ENCODE measurements at places on chromosomes 12 and 14.
A peak's percentile ranks its signal among the peaks of the same experiment; 100 is the strongest.

DNA sequence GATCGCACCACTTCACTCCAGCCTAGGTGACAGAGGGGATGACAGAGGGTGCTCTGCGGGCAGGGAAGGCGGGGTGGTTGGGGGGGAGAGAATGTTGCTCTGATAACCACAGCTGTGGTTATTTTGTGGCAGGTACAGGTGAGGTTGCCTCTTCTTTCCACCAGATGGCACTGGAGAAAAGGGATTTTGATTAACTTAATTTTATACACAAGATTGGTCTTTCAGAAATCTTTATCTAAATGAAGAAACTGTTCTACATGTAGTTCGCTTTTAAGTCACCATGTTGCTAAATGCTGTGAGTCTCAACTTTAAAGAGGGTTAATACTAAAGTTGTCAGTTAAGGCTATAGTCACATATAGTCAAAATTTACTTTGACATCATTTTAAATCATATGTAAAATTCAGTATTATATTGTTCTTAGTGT lies 25.7 kb downstream of the FGF23 start:
- peak; percentile 3 for DNase-seq

DNA sequence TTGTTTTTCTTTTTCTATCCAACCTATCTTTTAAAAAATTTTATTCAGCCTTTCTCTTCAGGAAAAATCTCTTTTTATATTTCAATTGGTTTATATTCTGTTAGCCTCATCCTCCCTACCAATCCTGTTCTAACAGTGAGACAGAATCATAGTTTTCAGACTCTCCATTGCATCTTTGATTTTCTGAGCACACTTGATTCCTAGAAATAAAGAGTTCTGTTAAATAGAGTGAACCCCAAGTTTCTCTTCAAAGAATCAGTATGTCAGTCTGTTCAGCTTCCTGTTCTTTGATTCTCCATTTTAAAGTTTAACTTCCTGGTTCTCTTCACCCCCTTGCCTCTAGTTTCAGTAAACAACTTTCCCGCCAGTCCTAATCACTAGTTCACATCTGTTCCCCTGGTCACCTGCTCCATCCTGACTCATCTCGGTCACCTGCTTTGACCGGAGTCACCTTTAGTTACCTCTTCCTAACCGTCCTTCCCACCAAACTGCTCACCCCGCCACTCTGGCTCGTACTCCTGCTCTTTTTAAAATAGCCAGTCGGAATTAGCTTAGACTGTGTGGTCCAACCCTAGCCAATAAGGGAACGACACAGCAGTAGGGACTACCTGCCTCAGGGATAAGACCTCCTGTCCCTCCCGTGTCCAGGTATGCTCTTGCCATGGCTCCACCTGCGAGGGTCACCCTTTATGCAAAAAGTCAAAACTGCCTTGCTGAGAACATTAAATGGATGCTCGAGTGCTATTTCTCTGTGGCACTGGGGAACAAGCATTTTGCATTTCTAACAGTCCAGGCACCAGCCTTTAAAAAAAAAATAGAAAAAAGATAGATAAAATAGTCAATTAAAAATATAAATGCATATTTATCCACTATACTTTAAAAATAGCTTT lies 48.4 kb downstream of the DDX51 start:
- DNase-seq: no peak

DNA sequence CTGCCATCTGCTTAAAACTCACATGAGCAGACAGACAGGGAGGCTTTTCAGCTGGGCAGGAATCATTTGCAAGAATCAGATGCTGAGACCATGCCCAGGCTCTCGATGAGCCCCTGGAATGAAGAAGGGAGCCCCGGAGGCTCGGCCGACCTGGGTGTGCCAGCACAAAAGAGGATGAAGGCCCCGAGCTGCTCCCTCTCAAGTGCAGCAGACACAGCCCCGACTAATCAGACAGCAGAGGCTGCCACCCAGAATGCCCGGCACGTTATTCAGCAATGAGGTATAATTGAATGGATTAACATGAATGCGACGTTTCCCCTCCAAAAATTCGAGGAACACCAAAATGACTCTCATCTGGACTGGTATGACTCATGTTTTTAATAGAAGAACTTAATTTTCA lies 58.9 kb downstream of the BCL11B start:
- peak; percentile 58 for DNase-seq

GRCh38 chr12:68613209-68613904 lies 2.7 kb downstream of the RAP1B start:
- peak; percentile 42 for DNase-seq

GRCh38 chr14:70697701-70698100 lies 56.0 kb downstream of the TTC9 start:
- DNase-seq: no peak

DNA sequence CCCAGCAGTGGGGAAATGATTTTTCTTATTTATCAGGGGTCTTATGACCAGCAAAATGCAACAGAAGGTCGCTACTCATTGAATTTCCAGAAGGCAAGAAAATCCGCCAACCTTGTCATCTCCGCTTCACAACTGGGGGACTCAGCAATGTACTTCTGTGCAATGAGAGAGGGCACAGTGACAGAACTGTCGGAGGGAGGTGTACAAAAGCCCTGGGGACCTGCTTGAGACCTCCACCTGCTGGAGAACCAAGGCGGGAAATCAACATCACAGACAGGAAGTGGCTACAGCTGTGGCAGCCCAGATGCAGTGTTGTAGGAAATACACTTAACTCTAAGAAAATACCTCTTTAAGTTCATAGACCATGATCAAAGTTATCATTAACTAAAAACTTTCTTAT lies 250.9 kb upstream of the OR4E1 start:
- peak; percentile 29 for DNase-seq

DNA sequence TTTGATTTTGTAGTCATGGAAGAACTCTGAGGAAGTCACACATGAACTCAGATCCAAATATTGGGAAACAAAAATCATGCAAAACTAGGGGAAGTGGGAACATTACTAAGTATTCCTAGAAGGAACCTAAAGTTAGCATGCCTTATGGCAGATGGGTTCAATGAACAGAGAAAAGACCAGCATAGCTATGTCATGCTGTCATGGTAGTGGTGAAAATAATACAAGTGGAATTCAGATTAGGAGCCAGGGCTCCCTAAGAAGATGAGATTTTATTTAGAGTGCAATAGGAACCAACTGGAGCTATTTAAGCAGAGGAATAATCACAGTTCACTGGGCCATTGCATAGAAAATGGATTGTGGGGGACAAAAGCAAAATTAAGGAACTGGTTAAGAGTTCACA lies 134.0 kb downstream of the DIO2 start:
- no peak for DNase-seq

DNA sequence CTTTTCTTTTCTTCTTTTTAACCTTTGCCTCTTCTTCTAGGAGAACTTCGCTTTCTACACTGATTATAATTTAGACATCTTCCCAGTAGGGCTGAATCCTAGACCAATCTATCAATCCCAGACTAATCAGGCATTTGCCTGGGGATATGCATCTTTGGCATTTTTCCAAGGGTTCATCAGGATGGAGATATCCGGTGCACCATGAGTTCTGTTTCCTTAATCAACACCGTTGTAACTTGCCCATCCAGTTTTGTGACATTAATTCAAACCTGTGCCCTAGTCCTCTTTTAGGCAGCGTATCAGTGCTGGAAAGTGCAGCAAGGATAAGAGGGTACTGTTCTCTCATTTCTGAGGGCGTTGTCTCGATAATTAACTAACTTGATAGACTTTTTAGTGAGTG lies 617 bp upstream of the MGP start:
- DNase-seq: no peak

GRCh38 chr14:76227450-76228050 lies 75.8 kb downstream of the GPATCH2L start:
- no peak for DNase-seq

GRCh38 chr14:36502558-36503508 lies 17.2 kb downstream of the NKX2-1 start:
- DNase-seq: no peak

DNA sequence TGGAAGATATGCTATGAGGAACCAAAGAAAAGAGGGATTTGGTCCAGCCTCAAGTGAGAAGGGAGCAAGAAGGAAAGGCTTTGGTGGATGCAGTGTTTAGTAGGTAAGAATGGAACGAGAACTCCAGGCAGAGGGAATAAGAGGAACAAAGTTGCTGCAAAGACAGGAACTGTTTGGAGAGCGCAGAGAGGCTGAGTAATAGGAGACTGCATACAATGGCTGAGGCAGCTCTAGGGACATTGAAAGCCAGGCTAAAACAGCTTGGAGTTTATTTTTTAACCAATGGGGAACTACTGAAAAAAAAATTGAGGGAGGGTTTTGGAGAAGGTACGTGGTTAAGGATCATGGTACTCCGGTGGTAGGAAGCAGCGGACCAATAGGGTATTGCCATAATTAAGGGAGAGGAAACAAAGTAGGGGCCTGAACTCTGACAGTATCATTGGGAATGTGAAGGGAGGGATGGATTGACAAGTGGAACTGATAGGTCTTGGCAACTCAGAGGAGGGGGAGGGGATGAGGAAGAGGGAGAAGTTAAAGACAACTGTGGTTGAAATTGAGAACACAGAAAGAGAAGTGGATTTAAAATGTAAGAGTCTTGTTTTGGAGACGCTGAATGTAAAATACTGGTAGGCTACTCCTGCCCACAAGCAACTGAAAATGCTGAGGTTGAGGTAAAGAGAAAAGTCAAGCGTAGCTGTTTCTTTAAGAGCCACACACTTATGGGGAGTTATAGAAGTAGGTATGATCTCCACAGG lies 4.8 kb downstream of the ASCL4 start:
- no peak for DNase-seq

DNA sequence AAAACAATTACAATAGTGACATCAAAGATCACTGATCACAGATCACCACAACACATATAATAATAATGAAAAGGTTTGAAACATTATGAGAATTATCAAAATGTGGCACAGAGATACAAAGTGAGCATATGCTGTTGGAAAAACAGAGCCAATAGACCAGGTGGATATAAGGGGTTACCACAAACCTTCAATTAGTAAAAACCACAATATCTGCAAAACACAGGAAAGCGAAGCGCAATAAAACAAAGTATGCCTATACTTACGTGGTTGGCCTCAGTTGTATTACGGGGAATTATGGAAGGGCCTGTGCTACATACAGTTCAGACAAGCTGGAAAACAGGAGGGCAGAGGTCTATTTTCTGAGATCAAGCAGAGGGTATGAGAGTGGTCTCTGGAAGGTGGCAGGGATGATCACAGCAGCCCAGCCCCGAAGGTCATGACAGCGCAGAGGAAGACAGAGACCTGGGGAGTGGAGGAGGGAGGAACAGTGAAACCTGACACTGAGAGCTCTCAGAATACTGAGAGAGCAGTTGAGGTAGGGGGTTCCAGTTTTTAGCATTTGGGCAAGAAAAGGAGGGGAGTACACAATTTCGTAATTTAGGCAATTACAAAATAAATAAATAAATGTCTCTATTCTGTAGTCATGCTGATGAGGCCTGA lies 41.3 kb downstream of the IFNG start:
- no peak for DNase-seq

DNA sequence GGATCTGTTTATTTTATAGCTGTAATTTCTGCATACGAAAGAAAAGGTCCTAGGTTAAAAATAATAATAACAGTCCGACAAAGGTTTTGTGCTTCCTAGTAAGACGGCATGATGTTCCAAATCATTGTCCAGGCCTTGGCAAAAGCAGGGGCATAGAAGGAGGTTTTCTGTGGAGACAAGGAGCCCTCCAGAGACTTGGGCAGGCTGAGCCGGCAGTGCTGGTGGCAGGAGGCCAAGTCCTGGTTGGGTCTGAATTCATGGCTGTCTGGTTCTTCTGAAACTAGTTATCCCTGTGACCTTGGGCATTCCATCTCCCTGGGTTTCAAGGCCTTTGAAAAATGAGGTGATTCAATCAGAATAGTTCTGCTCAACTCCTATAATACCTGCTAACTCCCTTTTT lies 44.0 kb downstream of the KCNK13 start:
- DNase-seq: no peak

DNA sequence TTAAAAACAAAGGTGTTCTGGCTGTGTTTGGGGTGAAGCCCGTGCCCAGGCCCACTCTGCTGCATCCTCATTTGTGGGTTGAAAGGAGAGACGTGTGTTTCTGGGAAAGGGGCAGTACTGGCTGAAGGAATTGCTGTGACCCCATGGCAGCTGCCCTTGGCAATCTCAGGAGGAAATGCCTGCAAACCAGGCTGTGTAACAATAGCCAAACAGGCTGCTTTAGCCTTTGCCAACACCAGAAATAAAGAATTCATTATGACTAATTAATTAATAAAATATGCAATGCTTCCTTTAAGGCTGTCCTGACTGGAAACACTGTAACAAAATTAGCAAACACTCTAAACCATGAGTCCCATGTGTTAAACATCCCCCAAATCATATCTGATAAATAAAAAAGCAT lies 53.0 kb upstream of the KRR1 start:
- no peak for DNase-seq

- no peak for DNase-seq
Measured at GRCh38 chr14:54881235-54881760, 21.3 kb downstream of the GCH1 start.

- no peak for DNase-seq
Measured at GRCh38 chr14:94867209-94867608, 97.3 kb upstream of the GSC start.

DNA sequence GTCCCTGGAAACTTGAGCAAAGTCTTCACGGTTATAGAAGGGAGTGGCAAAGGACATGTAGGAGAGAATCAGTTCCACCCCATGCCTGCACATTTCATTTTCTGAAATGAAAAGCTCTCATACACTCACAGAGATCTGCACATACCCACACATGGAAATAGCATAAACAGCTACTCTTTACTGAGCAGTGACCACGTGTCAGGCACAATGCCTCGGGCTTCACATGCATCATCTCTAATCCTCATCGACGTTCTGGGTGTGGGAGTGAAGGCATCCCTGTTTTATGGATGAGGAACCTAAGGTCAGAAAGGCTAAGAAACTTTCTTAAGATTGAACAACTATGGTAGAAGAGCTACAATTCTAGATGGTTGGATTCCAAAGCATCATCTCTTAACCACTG lies 198.8 kb downstream of the DAD1 start:
- no peak for DNase-seq

DNA sequence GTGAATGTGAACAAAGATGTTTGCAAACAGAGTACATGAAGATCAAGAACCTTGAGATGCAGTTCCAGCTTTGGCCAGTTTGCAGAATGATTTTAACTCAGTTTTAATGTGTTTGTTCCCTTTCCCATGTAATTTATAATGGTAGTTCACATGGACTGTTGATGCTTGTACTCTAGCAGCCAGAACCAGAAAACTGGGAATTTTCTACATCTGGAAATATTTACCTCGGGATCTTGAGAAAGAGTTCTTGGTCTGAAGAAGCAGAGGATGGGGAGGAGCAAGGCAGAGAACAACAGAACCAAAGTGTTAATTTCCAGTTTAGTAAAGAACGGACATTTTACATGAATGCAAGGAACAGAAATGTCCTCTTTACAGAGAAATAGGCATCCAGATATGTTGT lies 37.0 kb upstream of the PMCH start:
- no peak for DNase-seq

GRCh38 chr12:76080017-76080728 lies 4.3 kb downstream of the NAP1L1 start:
- DNase-seq: no peak

GRCh38 chr12:186006-186625 lies 27.8 kb downstream of the SLC6A12 start:
- DNase-seq: no peak

GRCh38 chr12:98478606-98479005 lies 36.8 kb upstream of the TMPO start:
- no peak for DNase-seq

GRCh38 chr14:103194256-103195045 lies 71.2 kb downstream of the TNFAIP2 start:
- no peak for DNase-seq

- DNase-seq: no peak
Measured at GRCh38 chr12:59036347-59036746, 116.0 kb upstream of the LRIG3 start.

Measured in stimulated activated CD4-positive, alpha-beta T cell treated with anti-CD3 and anti-CD28 coated beads, Interleukin-4, amount 100 ng/mL, for 1 hour (primary cell).